ENCODE measurements at places on chromosomes 1 and 21.

DNA sequence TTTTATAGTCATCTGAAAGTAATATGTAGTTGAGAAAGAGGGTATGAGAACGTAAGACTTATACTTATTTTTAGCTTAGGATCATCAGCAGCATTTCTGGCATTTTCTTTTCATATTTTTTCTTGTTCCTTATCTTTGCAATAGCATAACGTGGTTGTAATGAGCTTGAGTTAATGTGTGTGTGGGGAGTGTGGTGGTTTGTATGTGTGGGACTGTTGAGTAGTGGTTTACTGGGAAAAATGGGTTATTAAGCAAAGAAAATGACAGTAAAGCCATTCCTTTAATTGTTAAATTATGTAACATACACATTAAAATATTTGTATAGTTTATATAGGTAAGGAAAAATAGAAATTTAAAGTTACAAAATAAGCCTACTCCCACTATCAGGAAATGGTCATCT lies 15.2 kb downstream of the PIP5K1A start:
- no peak for DNase-seq

DNA sequence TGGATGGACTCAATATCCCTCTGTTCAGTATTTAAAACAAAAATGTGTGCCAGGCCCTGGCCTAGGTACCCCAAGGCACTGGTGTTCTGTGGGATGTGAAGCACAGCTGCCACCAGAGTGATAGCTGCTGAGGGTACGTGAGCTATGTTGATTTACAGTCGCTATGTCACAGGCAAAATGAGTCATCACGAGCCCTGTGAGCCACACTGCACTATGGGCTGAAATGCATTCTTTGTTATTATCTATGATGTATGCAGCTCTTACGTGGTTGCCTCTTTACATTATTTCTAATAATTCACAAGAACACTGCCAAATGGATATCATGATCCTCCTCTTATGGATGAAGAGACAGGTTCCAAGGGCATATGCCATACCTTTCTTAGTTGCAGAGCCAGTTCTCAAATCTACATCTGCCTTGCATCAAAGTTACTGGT lies 2.1 kb downstream of the TEX38 start:
- DNase-seq = peak; percentile 28

DNA sequence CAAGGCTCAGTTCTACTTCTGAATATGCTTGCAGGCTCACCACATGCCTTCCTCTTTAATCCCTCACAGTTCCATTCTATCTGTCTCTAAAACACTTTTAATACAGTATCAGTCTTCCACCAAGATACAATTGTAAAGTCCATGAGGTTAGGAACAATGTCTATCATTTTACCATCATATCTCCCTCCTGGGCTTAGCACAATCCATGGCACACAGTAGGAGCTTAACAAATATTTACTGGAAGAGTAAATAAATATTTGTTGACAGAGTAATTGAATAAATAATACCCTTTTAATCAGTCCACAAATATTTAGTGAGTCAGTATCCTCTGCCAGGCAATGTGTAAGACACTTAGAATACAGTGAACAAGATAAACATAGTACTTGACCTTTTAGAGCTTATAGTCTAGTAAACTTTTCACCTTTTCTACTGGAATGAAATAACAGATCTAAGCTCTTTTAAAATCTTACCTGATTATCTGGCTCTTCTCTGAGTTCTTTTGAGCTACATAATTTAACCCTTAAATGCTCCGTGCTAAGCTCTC lies 12.7 kb upstream of the GADD45A start:
- DNase-seq = no peak

DNA sequence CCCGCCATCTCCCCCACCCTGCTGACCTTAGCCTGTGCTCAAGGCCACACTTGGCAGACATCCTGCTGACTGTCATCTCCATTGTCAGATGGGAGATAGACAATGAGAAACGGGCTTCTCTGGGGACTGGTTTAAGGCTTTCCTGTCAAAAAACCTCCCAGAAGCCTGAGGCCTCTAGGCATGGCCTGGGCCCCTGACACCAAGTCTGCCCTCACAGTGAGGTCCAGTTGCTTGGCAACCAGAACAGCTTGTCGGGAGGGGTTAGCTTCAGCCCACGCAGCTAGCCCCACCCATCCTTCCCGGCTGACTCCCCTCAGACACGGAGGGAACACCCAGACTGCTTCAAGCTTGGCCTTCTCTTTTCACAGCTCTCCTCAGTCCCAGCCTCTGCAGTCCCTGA lies 11.0 kb downstream of the PLEKHA6 start:
- no peak for DNase-seq
